ENCODE measurements at places on chromosomes 12 and 14.

DNA sequence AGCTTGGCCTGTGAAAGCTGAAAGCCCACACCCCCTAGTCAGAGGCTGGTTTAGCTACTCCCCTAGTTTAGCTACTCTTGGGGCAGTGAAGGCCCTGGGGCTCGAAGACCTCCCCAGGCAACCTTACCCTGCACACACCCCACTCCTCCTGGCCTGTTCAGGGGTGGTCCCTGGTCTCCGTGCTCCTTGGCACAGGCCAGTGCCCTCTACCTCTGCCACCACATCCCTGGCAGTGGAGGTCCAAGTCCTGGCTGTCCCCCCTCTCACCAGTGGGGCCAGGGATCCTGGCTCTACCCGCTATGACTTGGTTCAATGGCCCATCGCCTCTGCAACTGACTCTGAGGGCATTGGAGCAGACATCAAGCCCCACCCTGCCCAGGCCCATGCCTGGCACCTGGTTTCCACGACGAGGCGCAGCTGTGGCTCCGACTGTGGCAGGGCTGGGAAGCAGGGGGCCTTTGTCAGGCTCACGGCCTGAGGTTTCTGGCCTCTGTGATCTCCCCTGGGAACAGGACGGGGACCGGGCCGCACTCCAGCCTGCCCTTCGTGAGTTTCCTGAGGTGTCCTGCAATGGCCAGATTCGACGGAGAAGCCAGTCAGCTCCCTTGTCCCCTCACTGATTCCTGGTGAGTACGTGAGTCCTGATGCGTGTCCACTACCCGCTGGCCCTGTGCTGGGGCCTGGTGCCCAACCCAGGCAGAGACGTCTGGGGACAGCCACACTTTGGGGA, 5.7 kb downstream of the TMEM121 start:
- DNase-seq: no peak

- DNase-seq: no peak
Measured at GRCh38 chr12:22051114-22051698, 5.2 kb downstream of the CMAS start.

GRCh38 chr14:103925316-103925715, 2.9 kb upstream of the TDRD9 start:
- no peak for DNase-seq

DNA sequence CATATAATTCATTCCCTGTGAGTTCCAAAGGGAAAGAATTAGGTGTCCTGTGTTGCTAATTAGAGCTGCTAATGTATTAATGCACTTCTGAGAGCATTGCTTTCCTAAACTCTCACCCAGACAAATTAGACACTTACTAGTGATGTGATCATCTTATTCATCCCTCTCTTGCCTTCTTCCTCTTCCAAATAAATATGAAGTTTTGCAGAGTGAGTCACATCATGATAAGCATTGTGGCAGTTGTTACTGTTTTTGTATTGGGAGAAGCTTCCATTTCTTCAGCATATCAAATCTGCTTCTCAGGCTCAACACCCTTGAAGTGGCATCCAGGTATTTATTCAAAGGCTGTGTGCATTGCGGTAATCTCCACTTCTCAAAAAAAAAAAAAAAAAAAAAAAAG, 37.3 kb upstream of the E2F7 start:
- DNase-seq: no peak

DNA sequence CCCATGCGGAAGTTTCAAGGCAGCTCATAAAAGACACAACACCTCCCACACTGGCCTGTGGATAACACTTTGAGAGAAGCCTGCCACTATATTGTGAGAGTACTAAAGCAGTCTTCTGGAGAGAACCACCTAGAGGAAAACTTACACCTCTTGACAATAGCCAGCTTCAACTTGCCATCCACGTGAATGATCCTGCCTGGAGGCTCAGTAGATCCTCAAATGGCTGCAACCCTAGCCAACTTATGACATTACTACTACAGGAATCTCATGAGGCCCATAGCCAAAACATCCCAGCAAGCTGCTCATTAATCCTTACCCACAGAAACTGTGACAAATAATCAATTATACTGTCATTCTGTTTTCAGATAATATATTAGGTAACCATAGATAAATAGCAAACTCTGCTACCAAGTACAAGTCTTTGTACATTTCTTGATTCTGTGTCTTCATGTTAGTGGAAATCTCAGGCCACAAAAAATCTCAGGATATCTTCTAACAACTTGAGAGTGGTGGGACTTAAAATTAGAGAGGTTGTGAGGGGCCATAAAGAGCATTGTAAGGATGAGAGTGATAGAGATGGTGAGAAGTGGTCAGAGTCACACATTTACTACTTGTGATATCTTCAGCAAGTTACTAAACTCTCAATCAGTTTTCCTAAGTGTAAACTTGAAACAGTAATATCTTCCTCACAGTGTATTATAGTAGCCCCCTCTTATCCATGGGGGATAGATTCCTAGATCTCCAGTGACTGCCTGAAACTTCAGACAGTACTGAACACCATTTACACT, 368.0 kb downstream of the C12orf50 start:
- no peak for DNase-seq

DNA sequence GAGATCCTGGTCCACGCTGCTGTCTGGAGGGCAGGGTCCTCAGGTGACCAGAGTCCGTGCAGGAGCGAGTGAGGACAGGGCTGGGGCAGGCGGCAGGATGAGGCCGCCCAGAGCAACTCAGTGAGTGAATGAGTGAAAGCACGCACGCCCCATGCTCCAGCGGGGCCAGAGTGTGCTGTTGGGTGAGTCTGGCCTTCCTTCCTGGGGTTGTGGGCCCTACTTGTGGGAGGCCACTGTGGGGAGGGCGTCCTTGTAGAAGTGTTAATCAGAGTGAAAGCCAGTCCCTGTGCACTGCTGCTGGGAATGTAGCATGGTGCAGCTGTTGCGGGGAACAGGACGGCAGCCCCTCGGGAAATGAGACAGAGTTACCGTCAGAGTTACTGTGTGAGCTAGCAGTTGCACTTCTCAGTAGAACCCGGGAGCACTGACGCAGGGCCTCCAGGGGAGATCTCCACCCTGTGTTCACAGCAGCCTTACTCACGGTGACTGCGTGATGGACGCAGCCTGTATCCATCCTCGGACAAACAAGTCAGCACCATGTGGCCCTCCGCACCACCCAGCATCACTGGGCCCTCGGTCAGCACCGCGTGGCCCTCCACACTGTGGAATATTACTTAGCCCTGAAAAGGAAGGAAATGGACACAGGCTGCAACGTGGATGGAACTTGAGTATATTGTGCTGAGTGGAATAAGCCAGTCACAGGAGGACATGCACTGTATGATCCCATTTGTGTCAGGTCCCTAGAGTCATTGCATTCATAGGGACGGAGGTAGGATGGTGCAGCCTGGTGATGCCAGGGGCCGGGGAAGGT, 22.1 kb downstream of the PACS2 start:
- no peak for DNase-seq

DNA sequence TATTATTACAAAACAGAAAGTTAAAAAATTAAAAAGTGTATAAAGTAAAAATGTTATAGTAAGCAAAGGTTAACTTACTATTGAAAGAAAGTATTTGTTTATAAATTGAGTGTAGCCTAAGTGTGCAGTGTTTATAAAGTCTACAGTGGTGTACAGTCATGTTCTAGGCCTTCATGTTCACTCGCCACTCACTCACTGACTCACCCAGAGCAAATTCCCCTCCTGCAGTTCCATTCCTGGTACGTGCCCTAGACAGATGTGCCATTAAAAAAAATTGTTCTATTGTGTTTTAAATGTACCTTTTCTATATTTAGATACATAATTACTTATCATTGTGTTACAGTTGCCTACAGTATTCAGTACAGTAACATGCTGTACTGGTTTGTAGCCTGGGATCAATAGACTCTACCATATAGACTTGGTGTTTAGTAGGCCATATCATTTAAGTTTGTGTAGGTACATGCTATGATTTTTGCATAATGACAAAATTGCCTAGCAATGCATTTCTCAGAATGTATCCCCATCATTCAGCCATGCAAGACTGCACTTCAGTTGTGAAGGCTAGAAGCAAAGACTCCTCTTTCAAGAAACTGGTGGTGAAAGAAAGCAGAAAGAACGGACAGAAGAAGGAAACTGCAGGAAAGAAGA, 100.6 kb downstream of the DACT1 start:
- DNase-seq: no peak

GRCh38 chr12:20507711-20508110, 139.4 kb downstream of the PDE3A start:
- no peak for DNase-seq

- DNase-seq: no peak
Measured at GRCh38 chr14:106562451-106562850, 1036.1 kb downstream of the TMEM121 start.

DNA sequence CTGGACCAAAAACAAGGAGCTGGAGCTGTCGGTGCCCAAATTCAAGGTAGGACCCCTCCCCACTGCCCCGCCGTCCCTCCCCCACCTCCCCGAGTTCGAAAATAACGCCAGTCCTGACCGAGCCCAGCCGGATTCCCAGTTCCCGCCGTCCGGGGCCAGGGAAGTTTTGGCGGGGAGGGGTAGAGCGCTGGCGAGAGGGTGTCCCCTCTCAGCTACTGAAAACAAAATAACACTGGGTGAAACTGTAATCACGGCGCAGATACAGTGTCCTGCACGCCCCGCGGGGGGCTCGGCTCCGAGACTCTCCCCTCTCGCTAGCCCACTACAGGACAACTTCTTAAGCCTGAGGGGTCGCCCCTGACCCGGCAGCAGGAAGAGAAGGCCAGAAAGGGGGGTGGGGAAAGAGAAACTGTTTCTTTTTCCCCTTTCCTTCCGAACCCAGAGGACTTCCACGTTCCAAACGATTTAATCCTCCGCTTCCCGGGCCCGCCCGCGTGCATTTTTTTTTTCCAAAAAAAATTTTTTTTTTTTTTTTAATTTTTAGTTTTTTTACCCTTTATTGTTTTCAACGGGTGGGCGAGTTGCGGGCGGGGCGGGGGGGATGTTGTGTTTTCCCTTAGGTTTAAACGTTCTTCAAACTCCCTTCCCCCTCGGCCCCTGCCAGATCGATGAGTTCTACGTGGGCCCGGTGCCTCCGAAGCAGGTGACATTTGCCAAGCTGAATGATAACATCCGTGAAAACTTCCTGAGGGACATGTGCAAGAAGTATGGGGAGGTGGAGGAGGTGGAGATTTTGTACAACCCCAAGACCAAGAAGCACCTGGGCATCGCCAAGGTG, 1.6 kb downstream of the SETD1B start:
- DNase-seq: no peak

GRCh38 chr12:130587966-130588365, 128.1 kb downstream of the RIMBP2 start:
- no peak for DNase-seq
